ENCODE measurements at places on chromosomes 7 and 10.

DNA sequence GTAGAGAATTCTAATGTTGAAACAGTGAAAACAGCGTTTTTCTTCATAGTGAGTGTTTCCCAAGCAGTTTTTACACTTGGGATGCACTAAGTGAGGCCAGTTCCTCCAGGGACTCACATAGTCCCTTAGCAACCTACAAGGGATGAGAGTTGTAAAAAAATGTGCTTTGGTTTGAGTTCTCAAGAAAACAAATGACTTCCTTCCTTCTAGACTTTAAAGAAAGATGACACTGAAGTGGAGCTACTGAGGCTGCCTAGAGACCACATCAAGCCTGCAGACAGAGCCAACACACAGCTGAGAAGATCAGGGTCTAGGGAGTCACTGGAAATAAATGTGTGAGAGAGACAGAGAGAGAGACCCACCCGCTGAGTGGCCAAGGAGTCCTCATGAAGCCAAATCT is 264.4 kb downstream of the TNS3 start:
- DNase-seq = no peak

GRCh38 chr10:129786216-129786615 is 177.9 kb downstream of the EBF3 start:
- no peak for DNase-seq

- DNase-seq = no peak
Measured at GRCh38 chr10:7715515-7715914, 12.4 kb downstream of the ITIH2 start.

GRCh38 chr10:129078746-129079145 is 388.3 kb upstream of the MGMT start:
- no peak for DNase-seq

GRCh38 chr10:24428410-24428782 is 219.5 kb downstream of the KIAA1217 start:
- DNase-seq = no peak

- no peak for DNase-seq
Measured at GRCh38 chr10:54958844-54959243, 157.8 kb upstream of the PCDH15 start.

Measured in left hindlimb (tissue), 1 donor.